Left ventricle myocardium superior (tissue), 1 donor: ENCODE measurements at places on chromosomes 6 and 20.

GRCh38 chr6:77463861-77464494, 687 bp upstream of the HTR1B start:
- no peak for DNase-seq

DNA sequence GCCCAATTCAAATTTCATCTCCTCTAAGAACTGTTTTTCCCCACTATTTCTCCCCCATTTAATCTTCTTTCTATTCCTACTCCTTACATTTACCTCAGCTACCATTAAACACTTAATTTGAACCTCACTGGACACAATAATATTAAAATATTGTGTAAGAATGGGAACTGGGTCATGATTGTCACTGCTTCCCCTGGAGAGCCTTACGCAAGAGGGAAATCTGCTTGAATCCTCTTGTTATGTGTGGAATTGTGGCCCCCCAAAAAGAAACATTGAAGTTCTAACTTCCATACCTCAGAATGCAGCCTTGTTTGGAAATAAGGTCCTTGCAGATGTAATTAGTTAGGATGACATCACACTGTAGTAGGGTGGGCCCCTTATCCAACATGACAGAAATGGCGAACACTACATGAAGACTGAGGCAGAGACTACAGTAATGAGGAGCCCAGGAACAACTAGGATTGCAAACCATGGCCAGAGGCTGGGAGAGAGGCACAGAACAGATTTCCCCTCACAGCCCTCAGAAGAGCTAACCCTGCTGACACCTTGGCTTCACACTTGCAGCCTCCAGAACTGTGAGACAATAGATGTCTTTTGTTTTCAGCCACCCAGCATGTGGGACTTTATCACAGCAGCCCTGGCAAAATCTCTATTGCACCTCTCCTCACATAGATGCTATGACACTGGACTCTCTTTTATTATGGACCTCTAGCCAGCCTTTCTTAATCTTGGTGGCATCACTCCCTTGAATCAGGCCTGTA, 29.9 kb downstream of the HIVEP2 start:
- no peak for DNase-seq

DNA sequence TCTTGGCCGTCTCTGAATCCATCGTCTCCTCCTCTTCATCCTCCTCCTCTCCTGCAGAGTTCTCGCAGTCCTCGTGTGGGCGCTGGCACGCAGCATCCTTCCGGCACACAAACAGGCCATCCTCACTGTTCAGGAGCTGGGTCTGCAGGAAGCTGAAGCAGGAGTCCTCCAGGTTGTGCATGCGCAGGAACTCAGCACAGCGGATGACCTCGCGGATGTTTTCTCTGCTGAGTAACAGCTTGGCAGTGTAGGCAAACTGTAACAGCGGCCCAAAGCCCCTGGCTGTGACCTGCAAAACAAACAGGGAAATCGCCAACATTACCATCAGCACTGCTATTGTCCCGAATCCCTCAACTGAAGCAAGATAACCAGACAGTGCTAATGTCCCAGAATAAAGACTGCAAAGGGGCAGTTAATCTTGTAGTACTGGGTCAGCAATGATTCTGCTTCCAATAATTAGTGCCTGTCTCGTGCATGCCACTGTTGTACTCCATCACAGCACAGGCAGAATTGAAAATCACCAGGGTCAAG, 57.4 kb downstream of the GJA10 start:
- no peak for DNase-seq

- DNase-seq, result peak; percentile 9
These were observed 55.2 kb upstream of the MLN start for GRCh38 chr6:33858804-33859505.

DNA sequence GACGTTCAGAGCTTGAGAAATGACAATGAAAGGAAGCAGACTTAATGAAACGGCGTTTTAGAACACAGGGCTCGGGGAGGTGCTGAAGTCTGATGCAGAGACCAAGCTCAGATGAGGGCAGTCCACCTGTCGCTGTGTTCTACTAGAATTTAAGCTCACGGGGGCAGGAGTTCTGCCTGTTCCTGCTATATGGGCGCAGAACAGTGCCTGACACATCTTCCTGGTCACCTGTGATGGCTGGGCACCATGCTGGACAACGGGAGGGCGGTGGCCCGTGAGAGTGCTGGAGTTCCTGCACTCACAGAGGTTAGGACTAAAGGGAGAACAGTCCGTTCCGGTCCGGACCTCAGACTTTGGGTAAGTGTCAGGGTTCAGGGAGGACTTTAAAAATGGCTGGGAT, 130.6 kb downstream of the ERMARD start:
- no peak for DNase-seq

- DNase-seq, result no peak
These were observed 80.7 kb downstream of the ANKRD60 start for GRCh38 chr20:58147628-58148370.

GRCh38 chr20:37523911-37524700, 3.1 kb downstream of the NNAT start:
- DNase-seq, result no peak

- peak; percentile 38 for DNase-seq
These were observed 198.6 kb downstream of the BACH2 start for GRCh38 chr6:90098001-90098531.

DNA sequence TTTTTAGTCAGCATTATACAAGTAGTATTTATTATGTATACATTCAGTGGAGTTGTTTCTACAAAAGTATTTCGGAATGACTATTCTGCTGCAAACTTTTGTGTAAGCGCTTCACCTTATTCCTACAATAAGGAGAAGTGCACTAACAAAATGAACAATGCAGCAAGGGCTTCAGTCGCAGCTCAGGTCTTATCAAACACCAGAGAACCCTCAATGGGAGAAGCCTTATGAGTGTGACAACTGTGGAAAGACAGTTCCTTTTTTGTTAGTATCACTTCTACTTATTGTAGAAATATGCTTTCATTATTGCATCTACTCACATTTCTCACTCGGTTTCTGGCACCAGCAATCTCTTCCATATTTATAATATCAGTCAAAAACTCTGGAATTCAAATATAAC, 18.8 kb downstream of the ZKSCAN3 start:
- DNase-seq, result no peak

DNA sequence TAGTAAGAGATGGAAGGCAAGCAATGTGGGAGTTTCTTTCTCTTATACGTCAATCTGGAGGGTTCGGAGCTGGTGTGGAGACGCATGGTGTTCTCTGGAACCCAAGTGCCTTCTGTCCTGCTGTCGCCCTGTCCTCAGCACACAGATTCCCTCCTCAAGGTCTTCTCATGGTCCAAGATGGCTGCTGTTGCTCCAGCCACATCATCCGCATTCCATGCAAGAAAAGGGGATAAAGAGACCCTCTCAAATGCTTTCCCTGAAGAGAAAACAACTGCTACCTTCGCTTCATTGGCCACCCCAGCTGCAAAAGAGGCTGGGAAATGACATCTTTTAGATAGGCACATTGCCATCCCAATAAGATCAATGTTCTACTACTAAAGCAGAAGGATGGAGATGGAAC, 151.2 kb downstream of the ANKRD60 start:
- no peak for DNase-seq

DNA sequence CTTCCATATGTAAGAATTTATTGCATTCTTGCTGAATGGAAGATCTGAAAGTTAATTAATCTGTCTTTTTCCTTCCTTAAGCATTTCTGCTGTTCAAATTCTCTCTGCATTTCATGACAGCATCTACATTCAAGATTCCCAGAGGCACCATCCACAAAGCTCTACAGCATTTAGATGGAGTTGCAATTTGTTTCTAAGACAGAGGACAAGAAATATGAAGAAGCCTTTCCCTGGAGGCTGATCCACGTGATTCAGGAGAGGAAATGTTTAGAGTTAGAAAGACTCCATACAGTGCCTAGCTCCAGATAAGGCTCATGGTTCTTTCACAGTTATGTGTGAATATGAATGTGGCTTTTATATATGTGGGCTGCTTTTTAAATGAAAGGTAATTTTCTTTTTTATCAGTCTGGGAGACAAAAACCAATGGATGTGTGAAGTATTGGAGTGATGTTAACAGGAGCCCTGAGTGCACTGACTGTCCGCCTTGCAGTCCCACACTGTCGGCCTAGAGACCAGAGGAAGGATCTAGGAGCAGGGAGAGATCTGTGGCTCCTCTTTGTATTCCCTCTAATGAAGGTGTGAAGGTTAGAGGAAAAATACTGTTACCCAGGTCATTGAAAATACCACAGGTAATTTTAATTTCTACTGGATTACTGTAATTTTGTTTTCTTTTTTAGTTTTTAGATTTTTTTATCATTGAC, 686.6 kb upstream of the GJE1 start:
- DNase-seq, result no peak

GRCh38 chr20:39993742-39994141, 695.3 kb downstream of the MAFB start:
- DNase-seq, result peak; percentile 47

GRCh38 chr6:53338304-53338703, 10.4 kb downstream of the ELOVL5 start:
- DNase-seq, result no peak

DNA sequence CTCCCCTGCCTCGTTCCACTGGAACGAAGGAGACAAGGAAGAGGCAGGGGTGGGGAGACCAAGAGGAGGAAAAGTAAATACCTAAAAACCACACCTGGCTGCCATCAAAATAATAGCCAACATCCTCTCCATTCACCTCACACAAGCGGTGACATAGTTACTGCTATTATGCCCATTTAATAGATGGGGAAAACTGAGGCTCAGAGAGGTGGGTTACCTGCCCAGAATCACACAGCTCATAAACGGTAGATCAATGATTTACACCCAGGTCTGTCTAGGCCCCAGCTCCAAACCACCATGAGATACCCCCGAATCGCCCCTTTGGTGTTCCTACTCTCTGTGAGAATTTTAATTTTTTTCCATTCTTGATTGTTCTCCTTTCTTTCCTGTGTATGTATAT, 253.8 kb downstream of the BMP7 start:
- no peak for DNase-seq

GRCh38 chr20:22861990-22862389, 173.1 kb upstream of the SSTR4 start:
- peak; percentile 50 for DNase-seq

DNA sequence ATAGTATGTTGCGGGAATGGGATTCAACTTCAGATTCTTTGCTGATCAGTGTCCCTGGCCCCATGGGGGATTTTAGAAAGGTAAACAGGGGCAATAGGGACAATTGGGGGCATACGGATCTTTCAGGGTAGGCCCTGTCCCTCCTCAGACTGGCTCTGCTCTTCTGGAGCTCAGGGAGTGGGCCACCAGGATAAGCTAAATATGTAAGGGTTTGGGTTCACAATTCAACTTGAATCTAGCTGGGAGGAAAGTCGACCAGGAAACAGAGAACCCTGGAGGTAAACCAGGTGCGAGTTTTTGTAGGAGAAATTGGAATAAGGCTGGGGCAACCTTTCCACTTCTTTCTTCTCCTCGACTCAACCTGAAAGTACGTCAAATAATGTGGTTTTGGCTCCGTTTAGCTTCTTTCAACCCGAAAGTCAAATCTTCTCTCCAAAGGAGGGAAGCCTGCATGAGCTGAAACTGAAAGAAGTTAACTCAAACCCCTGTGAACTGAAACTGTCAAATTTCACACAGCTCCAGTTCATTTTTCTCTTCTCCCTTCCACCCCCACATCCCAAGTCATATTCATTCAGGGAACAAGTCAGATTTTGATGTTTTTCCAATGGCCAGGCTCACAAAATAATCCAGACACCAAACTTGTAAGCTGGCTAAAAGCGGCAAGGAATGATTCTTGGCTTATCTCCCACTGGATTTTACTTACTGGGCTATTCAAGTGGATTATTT, 278.2 kb downstream of the CLIC5 start:
- no peak for DNase-seq

DNA sequence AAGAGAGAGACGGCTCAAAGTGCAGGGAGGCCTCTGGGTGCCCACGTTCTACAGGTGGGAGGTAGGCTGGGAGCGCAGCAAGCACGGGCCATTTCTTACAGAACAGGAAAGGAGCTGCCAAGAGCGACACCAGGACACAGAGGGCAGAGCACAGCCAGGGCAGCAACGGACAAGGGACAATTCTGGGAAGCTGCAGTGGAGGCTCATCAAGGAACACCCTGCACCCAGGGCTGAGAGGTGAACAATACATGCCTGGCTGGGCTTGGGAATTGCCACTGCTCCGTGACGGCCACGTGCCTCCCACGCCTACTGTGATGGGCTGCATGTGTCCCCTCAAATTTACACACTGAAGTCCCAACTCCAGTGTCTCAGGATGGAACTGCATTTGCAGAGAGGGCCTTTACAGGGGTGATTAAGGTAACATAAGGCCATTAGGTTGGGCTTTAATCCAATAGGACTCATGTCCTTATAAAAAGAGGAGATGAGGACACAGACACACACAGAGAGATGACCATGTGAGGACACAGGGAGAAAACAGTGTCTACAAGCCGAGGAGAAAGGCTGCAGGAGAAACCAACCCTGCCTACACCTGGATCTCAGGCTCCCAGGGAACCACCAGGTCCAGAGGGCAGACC, 13.6 kb downstream of the SERPINB6 start:
- peak; percentile 78 for DNase-seq

DNA sequence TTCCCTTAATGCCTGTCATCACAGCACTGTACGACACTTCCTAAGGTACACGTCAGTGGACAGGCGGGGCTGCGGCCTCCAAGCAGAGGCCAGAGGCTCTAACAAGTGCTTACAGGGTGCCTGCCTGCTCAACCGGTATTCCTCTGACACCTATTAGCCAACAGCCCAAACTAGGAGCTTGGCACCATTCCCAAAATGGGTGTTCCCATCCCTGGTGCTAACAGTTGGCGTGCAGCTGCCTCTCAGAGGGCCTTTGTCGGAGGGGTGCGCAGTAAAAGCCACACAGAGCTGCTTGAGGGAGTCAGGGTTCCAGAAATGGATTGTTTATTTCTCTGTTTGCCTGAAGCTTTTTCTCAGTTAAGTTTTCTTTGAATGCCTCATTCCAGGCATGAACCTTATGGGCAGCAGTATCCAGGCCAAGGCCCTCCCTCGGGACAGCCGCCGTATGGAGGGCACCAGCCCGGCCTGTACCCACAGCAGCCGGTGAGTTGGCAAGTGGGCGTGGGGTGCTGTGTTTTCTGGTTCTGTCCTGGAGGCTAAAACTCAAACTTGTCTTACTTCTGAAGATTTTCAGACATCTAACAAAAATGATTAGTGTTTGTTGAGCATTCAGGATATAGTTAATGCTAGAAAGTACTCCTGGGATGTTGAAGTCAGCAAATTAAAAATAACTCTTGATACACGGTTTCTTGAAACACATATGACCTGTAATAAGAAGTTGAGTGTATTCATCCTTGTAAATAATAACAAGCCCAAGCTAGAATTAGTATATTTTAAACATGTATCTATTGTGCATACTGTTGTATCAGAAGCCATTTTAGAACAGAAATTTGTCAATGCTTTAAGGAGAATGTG, 124.7 kb downstream of the TMEM242 start:
- DNase-seq, result peak; percentile 67

- DNase-seq, result no peak
These were observed 584.1 kb downstream of the TFAP2A start for GRCh38 chr6:9830808-9831207.

GRCh38 chr20:50283922-50284810, 93.5 kb downstream of the CEBPB start:
- no peak for DNase-seq
